ENCODE measurements at places on chromosomes 11 and 22. TPM values are rescaled to one million over a fixed set of nuclear protein-coding genes. Genes with fewer than 3 reads are reported as not detected.

DNA sequence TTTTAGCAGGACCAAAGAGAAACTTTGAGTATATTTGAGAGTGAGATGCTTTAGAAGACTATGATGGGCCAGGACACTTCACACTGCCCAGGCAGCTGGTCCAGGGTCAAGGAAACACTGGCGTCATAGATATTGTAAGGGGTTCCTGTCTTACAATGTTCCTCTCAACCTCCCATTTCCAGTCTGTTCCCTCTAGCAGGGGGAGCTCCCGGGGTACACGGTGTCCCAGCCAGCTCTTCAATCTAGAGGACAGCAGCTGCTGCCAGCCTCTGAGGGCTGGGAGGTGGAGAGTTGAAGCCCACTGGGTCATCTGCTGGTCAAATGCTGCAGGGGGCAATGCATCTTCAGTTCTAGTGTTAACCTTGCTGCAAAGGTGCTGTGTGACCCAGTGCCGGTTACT, 40.7 kb upstream of the TIMP3 start:
- peak; percentile 13 for DNase-seq

- DNase-seq: no peak
Measured at GRCh38 chr11:17570034-17570433, 23.0 kb downstream of the OTOG start.

DNA sequence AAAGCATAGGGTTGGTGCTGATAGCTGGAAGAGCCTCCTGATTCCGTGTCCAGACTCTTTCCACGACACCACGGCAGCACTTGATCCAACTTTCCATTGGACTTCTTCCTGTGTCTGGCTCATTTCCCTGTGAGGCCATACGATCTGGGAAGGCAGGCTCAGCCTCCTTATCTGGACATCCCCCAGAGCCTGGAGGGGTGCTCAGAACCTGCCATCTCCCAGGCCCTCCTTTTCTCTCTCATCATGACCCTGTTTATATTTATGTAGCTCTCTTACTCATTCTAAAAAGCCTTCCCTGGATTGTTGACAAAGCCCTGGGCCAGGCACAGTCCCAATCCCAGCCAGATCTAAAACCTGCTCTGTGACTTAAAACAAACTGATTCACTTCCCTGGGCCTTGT, 7.8 kb upstream of the BCL9L start:
- DNase-seq: no peak

ACRV1 gene
- total RNA-seq: not detected

- no peak for DNase-seq
Measured at GRCh38 chr11:78630155-78630554, 55.5 kb upstream of the NARS2 start.

DNA sequence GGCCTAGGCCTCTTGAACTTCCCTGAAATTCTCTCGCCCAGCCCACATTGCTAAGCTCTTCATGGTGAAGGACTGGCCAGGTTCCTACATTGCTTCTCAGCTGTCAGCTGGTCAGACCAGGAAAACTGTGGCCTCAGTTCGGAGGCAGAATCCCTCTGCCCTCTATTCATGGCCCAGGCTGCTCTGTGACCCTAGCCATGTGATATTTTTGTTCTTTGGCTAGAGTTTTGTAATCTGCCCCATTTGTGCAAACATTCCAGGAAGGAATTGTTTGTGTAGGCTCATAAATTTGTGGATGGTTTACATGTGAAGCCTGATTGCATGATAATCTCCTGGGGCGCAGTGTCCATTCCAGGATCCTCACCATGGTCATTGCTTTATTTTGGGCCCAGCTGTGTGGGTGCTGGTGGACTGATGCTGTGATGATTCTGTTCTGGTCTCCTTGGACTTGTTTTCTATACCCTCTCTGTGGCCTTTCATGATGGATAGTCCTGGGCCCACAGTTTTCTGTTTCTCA, 149.1 kb upstream of the E2F8 start:
- peak; percentile 21 for DNase-seq
